CD4-positive, alpha-beta T cell treated with Interleukin-10 for 1 hour (primary cell): ENCODE measurements at places on chromosomes 2 and 18.
A peak's percentile ranks its signal among the peaks of the same experiment; 100 is the strongest.

DNA sequence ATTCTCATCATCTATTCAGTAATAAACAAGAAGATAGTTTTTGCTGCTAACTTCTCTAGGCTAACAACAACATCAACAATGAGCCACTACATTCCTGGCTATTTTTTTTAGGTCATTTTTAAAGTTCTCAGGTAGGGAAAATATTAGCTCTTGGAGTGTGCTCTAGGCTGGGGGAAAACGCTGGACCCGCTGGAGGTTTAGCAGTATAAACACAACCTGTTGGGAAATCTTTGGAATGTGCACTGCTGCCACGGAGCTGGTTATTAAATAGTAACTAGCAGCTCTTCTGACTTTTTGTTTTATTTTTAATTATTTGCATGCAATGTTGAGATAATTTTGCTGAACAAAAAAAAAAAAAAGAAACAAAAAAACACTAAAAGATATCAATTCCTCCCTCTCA lies 892.1 kb upstream of the ACVR2A start:
- DNase-seq = no peak

GRCh38 chr2:67876176-67876575 lies 186.6 kb downstream of the C1D start:
- no peak for DNase-seq

GRCh38 chr2:39119732-39120520 lies 925 bp downstream of the SOS1 start:
- DNase-seq = peak; percentile 65

GRCh38 chr2:3022841-3023372 lies 354.7 kb downstream of the EIPR1 start:
- DNase-seq = no peak

DNA sequence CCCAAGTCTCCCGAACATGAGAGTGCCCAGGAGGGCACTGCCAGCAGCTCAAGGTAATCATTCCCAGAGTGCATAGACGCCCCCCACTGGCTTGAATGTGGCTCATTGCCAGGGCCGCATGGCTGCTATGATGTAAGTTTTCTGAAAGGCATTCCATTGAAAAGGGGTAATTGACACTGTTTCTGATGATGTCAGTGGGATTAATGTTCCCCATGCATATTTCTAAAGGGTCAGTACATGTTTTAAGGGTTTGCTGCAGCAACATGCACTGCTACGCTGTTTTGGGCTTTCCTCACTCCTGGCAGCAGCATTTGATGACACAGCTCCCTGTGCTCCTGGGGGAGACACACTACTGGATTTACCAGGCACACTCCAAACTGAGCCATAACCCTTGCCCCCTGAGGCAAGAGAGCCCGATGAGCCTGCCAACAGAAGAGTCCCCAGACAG lies 36.7 kb downstream of the KIAA2012 start:
- no peak for DNase-seq

DNA sequence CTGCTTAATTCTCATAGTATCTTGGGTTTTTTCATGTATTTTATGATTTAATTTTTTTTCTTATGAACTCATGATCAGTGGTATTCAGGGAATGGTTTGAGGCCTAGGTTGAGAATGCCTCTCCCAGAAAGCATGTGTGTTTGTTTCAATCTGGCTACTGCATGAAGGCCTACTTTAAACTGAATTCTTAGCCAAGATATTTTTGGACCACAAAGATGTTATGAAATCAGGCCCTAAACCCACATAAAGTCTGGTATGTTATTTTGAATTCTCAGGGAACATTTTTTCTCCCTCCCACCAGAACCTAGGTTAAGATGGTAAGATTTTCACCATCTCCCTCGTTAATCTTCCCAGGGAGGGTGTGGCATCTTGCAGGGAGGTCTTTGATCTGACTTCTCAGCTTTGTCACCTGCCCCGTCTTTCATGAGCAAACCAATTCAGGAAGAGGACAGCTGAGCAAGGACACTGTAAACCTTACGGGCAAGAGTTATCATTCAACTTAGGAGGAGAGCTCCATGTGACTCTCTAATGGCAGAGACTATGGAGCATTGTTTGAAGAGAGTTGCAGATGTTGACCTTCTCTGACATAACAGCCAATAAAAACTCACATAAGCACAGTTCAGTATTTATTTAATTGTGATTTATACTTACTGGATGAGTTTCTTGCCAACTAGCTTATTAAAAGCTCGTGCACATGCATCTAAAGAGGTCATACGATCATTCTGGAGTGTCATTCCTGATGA lies 21.3 kb upstream of the ACKR3 start:
- DNase-seq = no peak

DNA sequence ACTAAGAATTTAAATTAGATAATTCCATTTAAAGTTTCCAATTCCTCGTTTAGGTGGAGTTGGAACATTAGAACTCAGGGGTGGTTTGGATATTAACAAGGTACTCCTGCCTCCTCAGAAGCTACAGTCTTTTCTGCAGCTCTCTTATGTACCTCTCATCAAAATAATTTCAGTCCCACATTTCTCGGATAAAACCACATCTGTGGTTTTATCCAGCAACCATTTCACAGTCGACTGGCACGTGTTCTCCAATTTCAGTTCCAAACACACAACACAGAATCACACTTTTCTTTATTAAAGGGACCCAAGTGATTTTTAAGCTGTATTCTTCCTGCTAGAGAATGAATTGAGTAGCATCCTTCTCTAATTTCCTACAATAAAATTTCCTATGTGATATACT lies 22.7 kb upstream of the NFU1 start:
- DNase-seq = no peak

- no peak for DNase-seq
These were observed 413.0 kb downstream of the PTPRM start for GRCh38 chr18:7980136-7980535.

DNA sequence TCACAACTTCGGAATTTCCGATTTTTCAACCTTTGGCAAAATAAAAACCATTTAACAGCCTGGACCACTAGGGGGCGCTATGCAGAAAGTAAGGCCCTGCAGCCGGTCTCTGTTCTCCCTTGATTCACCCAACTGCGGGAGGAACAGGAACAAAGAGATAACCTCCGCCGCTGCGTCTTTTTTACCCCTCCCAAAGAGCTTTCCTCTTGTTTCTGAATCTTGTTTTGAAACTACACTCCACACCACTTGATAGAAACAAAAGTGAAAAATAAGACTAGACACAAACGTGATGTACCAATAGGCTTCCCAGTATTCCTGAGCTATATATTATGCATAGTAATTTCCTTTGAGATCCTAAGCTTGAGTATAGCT lies 231.2 kb downstream of the MYO3B start:
- DNase-seq = peak; percentile 71

DNA sequence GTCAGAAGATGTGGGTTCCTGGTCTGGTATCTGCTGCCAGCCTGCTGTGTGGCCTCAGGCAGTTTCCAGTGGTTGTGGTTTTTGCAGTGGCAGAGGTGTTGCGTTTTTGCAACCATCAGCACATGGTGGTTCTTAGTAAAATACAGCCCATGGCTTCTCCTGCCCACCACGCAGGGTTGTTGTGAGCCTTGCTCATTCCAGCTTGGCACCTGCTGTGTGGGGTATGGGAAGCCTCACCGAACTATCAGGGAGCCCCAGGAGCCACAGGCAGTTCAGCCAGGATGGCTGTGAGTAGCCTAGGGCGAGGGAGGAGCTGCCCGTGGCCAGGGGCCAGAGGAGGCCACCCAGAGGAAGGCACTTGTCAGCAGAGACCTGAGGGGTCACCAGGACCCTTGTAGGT lies 9.8 kb downstream of the ARID5A start:
- peak; percentile 50 for DNase-seq

DNA sequence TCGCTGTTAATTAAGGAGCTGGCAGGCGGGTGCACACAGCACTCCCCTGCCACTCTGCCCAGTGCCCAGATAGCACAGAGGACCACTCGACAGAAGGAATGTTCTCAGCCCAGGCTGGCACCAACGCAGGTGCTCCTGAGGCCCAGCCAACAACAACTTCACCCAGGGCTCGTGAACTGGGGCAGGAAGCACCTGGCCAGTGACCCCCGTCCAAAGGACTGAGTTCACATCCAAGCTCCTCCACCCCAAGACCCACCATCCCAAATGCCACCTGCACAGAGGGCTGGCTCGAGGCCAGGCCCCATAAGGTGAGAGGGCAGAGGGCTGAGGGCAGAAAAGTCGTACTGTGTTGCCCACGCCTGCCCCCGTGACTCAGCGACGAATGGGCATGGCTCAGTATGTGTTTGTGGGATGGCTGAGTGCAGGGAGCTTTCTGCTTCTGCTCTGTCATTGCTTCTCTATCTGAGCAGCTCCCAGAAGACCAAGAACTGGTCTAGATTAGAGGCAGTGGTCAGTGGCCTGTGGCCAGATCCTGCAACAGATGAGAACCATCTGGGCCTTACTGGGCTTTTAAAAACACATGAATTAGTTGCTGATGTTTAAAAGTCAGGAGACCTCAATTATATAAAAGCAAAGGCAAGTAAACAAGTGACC lies 68.4 kb downstream of the POLR1A start:
- peak; percentile 42 for DNase-seq

- no peak for DNase-seq
These were observed 16.5 kb upstream of the ALPK2 start for GRCh38 chr18:58645398-58645797.

DNA sequence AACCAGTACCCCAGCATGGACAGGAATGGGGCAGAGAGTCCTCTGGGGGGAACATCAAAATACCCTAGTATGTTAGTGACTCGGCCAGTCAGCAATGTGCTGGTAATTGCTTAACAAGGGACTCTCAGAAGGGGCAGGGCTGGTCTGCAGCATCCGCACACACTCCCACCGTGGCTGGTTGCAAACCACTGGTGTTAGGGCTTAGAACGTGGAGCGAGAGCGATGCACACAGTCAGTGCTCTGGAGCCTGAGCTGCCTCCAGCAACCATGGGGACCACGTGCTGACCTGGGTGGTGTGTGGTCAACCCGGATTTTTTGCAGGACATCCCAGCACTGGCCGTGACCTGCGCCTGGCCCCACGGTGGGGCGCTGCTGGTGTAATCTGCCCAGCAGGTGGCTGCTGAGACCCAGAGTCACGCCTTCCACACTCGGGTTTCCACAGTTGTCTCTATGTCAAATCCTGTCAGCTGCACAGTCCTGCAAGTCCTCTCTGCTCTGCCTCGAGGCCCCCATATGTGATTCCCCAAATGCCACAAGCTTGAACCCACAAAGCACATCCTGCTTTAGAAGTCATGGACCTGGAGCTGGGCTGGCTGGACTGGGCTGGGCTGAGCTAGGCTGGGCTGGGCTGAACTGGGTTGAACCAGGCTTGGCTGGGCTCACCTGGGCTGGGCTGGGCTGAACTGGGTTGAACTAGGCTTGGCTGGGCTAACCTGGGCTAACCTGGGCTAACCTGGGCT lies 50.6 kb upstream of the GPC1 start:
- no peak for DNase-seq

GRCh38 chr2:23384551-23385343 lies at the start of gene KLHL29:
Gene KLHL29 (plus strand): TSS chr2:23385179. CDS start chr2:23562197, 177,018 bp downstream.
- peak; percentile 67 for DNase-seq

GRCh38 chr2:64283641-64284361 lies 139.6 kb upstream of the PELI1 start:
- DNase-seq = peak; percentile 46

- no peak for DNase-seq
These were observed 67.4 kb upstream of the ACVR1C start for GRCh38 chr2:157696036-157696435.

DNA sequence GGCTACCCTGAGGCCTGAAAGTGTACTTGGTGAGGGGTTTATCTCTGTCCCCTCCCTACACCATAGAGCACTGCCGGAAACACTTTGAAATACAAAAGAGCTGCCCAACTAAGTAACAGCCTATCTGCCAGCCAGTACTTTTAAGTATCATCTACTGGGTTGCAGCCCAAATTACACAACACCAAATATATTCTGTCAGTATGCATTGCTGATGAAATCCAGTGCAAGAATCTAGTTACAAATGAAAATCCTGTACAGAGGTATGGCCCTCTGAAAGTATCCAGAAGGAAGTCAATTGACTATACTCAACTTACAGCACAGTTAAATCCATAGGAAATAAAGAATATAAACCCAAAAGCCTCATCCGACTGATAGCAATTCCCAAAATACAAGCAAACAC lies 280.8 kb downstream of the CCDC85A start:
- no peak for DNase-seq

DNA sequence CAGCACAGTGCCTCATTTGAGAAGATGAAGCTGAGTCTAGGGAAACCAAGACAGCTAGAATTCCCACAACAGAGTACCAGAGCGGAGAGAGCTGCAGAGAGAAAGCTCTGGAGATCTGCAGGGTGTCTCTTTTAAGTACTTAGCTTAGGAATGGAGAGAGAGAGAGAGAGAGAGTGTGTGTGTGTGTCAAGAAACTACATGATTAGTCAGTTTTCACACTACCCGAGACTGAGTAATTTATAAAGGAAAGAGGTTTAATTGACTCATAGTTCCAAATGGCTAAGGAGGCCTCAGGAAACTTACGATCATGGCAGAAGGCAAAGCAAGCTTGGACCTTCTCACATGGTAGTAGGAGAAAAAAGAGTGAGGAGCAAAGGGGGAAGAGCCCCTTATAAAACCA lies 64.0 kb downstream of the HIBCH start:
- no peak for DNase-seq

- DNase-seq = no peak
These were observed 167.3 kb downstream of the DOK6 start for GRCh38 chr18:69567813-69568488.

- DNase-seq = peak; percentile 59
These were observed 49.3 kb upstream of the RAB6D start for GRCh38 chr2:131413148-131413747.

DNA sequence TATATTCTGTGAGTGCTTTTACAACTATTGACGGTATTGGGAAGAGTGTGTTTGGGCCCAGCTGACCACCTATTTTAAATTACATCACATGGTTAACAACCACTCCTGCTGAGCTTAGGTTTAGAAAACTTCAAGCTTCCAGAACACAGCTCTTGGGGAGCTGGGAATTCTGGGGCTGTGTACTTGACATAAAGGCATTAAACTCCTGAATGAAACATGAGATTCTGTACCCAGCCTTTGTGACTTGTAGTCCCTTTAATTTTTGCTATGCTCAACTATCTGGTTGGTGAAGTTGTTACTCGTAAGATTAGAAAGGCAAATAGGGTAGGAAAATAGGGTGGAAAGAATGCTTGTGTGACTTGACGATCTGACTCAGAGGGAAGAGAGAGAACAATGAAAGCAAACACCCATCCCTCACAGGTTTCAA lies 66.9 kb downstream of the LTBP1 start:
- no peak for DNase-seq

DNA sequence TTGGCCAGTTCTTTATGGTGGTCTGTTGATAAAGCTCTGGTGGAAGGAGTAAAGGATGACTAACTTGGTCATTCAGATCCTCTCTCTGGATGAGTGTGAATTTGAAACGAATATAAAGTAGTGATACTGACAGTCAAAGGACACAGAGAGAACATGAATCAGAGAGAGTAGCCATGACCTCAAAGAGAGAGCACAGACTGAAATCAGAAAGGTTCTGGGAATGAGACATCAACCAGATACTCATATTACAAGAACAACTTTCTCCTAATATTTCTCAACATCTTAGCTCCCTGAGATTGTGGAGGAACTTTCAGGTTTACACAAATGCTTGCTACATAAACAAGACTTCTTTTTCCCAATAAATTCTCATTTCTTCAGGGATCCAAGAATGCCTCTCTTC lies 849.1 kb upstream of the CHAC2 start:
- no peak for DNase-seq

- DNase-seq = no peak
These were observed 4.5 kb upstream of the GKN1 start for GRCh38 chr2:68969736-68970490.

- DNase-seq = no peak
These were observed 70.2 kb upstream of the LYPD1 start for GRCh38 chr2:132740081-132740720.
